ENCODE measurements at places on chromosomes 7 and 10.

- no peak for DNase-seq
Measured at GRCh38 chr10:8211631-8212030, 157.1 kb downstream of the GATA3 start.

GRCh38 chr7:23207884-23208283 is 26.0 kb downstream of the NUP42 start:
- no peak for DNase-seq

- no peak for DNase-seq
Measured at GRCh38 chr10:122362621-122363020, 11.9 kb upstream of the PLEKHA1 start.

DNA sequence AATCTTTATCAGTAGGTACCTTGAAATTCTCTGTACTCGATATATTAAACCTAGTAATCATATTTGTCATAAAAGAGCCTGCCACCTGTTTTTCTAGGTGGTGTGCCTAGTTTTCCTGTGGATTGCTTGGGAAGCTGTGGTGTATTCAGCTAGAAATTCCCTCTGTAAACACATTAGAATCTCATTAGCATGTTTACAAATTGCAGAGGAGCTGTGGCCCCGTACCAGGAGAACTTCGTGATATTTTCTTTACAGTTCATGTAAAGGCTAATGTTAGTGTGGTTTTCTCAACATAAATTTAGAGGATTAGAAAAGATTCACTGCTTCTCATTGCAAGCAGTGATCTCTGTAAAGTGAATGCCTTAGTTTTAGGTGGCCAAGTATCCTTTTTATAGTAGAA is 144.7 kb downstream of the CCSER2 start:
- DNase-seq, result no peak

DNA sequence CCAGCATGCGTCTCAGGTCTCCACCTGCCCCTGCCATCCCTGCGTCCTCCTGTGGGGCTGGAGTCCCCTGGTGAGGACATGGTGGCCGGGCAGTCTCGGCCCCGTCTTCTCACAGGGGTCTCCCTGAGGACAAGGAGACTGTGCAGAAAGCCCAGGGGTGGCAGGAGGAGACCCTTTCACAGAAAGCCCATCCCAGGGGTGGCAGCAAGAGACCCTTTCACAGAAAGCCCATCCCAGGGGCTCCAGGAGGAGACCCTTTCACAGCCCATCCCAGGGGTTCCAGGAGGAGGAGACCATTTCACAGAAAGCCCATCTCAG is 14.8 kb upstream of the CHST12 start:
- no peak for DNase-seq

DNA sequence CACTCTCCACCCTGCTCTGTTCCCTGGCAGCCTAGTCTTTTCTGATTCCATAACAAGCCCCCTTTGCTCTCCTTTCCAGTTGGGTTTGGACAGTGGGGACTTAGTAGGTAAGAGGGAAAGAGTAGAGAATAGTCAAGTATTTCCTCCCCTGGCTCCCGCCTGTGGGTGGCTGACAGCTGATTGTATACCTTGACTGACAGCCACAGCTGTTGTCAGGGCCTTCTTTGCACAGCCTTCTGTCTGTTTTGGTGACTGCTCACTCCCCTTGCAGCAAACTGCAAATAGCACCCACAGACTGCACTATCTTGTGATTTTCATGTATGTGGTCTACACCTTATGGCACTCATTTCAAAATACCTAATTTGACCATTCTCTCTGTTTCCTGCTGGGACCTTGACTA is 486.3 kb downstream of the ACTR3B start:
- no peak for DNase-seq

GRCh38 chr10:6065835-6066234 is 3.7 kb upstream of the IL2RA start:
- no peak for DNase-seq

DNA sequence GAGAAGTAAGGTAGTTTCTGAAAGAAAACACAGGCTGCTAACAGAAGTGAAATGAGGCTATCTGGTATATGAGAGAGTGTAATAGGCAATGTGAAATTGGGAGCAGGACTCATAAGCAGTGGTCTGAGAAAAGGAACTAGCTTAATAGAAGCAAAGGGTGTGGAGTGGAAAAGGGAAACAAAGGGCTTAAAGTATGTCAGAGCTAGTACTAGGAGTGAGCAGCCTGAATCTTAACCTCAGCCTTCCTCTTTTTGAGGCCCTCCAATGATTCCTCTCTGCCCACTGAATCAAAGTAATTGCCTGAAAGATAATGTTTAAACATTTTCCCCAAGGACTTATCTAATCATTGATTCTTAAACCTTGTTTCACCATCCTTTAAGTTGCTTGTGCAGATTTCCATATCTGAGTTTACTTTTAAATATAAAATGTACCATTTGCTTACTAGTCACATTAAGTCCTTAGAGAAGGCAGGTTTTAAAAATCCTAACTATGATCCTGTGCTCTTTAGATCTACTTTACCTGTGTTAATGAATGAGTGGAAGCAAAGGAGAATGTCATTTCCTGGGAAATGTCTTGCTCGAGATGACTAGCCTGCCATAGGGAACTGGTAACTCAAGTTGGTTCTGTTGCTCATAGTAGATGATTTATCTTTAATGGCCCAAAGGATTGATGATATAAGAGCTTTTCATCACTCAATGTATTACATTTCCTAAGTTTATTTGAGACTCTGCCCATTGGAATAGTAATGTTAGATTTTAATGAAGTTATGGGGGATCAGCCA is 155.0 kb downstream of the SKAP2 start:
- no peak for DNase-seq

DNA sequence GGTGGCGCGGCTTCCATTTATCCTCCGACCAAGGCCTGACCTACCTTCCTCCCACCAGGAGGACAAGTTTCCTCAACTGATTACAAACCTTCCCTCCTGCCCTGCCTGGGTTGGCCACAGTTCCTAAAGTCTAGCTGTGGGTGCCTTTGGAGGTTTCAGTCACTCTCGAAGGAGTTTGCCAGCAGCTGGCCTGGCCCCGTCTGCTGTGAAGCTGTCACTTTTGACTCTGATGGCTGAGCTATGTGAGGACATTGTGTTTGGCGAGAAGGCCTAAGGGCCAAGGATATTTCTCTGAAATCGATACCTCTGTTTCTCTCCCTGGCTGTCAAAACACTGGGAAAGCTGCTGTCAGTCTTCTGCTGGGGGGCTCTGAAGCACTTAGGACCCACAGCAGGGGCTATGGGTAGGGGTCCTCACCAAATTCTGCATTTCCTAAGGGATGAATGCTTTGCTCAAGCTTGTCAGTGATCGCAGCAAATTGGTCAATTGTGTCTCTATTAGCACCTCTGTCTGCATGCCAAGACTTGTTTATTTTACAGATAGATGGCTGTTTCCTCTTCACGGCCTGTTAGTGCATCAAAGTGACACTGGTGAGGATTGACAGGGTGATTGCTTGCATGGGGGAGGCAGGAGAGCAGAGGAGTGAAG is 31.9 kb upstream of the SAMD8 start:
- no peak for DNase-seq

DNA sequence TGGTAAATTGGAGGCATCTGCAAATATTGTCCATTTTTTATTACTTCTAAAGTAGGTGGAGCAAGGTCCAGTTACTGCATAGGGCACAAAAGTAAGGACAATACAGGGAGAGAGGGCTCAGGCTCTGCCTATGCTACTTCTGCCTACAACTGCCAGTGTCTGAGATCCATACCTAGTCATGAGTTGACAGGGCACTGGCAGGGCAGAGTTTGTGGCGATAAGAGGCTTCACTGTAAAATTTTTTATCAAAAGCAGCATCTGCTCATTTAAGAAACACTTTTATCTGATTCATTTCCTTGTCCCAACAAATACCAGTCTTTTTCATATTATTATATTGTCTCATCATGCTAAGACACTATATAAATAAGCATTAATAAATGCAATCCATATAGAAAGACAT is 178.0 kb downstream of the LRRN3 start:
- DNase-seq, result no peak

All from GM04503 (cell line).